ENCODE measurements at places on chromosomes 1 and 21.

DNA sequence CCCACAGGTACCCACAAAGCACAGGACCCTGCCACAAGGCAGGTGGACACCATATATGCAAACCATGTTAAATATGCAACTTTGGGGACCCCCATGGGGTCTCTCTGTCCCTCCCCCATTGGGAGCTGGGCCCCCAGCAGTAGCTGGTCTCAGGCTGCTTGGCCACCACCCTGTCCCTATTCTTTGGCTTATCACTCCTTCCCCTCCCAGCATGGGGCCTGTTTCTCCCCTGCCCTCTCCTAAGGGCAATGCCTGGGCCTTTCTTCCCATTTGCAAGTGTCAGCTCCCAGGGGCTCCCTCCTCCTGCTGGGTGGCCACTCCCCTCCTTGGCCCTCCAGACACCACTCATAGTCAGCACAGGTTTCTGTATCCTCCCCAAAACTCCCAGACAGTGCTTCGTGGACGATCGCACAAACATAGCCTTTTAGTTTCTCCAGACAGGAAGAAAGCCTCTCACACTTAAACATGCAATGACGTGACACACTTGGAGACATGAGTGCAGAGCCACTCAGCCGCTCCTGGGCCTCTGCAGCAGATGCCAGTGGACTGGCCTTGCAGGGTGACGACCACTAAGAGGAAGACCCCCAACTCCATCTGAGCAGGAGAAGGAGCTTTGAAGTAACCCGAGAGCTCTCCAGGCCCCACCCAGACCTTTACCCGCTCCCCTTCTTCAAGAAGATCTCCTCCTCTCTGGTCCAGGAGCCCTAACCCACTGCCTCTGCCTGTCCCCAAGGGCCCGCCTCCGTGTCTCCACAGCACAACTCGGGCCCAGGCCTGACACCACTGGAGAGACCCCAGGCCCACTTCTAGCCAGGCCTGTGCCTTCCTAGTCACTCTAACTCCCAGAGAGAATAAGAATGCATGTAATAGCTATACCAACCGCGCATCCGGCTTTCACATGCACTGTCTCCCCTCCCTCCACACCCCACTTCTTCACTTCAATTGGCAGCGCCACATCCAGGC is 22.9 kb downstream of the CITED4 start:
- DNase-seq, result no peak

DNA sequence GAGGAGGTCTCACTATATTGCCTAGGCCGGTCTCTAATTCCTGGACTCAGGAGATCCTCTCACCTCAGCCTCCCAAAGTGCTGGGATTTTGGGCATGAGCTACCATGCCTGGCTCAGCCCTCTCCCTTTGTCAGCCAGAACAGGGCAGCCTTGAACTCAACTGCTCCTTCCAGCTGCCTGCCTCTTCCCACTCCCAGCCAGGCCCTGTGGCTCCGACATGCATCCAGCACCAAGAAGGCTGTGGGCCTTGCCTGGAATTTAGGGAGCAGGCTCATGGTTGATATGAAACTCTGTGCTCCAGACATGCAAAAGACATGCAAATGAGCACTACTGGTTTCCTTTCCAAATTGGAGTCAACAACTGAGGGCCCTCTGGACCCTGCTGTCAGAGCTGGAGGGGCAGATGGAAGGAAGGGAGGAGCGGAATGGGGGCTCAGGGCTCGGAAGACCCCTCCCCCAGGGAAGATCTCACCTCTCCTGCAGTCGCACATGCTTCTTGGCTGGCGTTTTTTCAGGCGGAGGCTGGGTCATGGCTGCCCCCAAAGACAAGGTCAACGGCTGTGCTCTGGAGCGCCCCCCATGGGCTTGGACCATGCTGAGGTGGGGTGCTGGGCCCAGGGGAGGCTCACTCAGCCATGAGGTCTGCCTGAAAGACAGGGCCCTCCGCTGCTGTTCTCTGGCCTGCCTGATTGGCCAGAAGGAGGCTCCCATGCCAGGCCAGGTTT is 1.4 kb downstream of the PTPN7 start:
- DNase-seq, result no peak

DNA sequence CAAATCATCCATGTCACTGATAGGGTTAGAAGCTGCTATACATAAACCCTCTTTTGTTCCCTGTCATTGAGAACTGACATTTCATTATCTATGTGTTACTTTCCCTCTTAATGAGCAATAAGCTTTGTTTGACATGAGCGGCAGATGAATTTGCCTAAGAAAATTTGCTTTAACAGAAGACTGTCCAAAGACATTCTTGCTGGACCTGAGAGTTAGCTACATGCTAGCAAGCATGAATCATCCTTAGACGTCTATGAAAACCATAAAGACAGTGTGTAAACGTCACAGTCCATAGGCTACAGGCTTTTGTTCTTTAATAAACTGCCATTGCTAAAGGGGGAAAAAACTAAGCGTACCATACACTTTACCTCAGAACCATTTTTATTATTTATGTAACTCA is 73.1 kb downstream of the TNFSF4 start:
- no peak for DNase-seq

DNA sequence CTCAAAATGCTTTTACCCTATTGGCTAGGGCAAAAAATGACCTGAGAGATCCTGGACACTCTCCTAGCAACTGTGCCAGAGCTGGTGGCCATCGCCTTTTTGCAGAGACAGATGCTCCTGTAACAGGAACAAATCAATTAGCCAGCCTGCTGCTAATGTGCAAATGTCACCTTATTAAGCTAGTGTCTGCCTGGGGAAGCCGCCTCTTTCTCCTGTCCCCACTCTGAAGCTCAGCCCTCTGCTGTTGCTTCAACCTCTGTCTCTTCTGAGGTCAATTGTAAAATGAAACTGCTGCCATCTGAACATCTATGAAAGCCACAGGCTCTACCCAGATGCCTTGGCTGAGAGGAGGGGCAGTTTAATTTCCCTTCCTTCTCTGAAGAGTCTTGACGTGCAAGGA is 85.5 kb upstream of the CACNA1E start:
- no peak for DNase-seq

- DNase-seq, result no peak
Measured at GRCh38 chr1:174204697-174205308, 45.5 kb downstream of the RABGAP1L start.

GRCh38 chr1:152768847-152769533 is 6.0 kb upstream of the LCE1F start:
- DNase-seq, result no peak

DNA sequence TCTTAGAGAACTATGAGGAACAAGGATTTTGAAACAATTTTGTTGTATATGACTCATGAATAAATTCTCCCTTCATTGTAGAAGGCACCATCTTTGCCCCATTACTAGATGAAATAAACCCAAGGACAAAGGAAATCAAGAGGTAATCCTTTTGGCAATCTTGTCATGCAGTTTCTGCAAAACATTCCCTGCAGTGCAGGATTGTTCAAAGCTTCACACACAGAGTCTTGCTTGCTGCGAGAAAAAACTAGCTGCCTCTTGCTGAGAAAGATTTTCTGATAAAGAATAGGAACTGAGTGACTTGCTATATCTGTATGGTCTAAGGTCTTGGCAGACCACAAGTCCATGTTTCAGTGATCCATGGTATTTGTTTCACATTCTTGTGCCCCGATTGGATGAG is 657.4 kb upstream of the ADGRL4 start:
- DNase-seq, result no peak

DNA sequence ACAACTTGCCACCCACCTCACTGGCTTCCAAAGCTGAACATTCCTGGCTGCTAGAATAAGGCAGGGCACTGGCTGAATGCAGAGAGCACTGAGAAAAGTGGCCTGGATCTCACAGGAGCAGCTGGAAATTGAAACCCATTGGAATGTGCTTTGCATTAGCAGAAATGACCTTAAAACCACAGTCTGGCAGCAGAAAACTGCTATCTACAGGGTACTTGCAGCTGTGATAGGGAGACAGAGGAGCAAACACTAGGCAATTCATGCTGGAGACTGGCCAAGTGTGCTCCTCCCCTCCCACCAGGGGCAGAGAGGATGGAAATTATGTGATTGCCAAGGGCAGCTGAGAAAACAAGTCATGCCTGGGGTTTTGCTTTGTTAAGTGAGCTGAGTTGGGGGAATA is 47.2 kb downstream of the HSD3B1 start:
- DNase-seq, result no peak

GRCh38 chr1:14571810-14572767 is 26.4 kb upstream of the KAZN start:
- no peak for DNase-seq

GRCh38 chr21:28496517-28496916 is 496.2 kb downstream of the LTN1 start:
- no peak for DNase-seq

- no peak for DNase-seq
Measured at GRCh38 chr1:170967042-170967910, 31.9 kb downstream of the MROH9 start.

DNA sequence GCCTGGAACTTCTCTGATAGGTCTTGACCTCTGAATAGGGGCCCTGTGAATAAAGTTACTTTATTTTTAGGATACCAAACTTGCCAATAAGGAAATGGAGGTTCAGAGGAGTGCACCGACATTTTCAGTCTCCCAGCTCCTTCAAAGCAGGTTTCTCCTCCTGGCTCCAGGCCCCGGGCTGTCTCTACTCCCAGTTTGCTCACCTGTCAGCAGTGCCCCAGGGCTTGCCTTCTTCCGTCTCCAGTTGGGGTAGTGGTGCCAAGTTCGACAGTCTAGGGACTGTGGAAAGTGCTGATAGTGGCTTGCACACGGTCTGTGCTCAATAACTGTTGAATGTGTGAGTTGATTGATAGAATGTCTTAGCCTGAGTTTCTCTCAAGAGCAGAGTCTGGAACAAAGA is 149.2 kb downstream of the ACTL8 start:
- no peak for DNase-seq

GRCh38 chr1:217921126-217921904 is 290.2 kb downstream of the SPATA17 start:
- no peak for DNase-seq

- no peak for DNase-seq
Measured at GRCh38 chr1:112840631-112841624, 115.1 kb downstream of the SLC16A1 start.

GRCh38 chr1:93712741-93713140 is 31.1 kb upstream of the BCAR3 start:
- no peak for DNase-seq

DNA sequence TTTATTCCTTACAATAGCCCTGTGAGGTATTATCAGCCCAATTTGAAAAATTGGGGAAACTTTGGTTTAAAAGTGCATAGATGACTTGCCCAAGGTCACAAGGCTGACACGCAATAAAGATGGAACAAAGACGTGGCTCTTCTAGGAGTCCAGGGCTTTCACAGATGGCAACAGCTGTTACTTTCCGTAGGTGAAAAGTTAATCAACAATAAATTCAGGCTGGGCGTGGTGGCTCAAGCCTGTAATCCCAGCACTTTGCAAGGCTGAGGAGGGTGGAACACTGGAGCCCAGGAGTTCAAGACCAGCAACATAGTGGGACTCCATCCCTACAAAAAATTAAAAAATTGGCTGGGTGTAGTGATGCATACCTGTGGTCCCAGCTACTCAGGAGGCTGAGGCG is 87.8 kb upstream of the ATF3 start:
- DNase-seq, result no peak

DNA sequence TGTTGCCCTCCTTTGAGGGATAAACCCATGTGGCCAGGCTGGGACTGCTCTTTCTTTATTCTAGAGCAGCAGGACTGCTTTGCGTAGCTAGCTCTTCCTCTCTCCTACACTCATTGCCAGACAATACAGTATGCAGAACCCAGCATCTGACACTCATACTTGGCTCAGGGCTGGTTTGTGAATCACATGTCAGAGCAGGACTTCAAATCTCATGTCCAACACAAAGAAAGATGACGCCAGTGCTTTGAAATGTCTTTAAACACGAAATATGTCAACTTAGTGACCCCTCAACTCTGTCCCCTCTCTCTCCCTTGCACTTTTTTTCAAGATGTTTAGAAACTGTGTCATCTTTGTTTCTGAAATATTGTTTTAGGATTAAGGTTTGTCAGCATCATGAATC is 135.0 kb downstream of the TGFB2 start:
- no peak for DNase-seq

GRCh38 chr1:18347559-18347958 is 133.2 kb upstream of the KLHDC7A start:
- no peak for DNase-seq

DNA sequence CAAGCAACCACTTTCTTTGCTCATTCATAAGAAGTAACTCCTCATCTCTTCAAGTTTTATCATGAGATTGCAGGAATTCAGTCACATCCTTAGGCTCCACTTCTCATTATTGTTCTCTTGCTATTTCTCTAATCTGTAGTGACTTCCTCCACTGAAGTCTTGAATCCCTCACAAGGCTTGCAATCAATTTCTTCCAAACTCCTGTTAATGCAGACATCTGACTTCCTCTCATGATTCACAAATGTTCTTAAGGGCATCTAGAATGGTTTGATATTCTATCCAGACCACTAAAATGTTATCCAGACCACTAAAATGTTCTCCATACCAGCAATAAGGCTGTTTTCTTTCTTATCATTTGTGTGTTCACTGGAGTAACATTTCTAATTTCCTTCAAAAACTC is 528.1 kb downstream of the DPYD start:
- no peak for DNase-seq

- no peak for DNase-seq
Measured at GRCh38 chr21:29704719-29705118, 235.1 kb downstream of the GRIK1 start.

GRCh38 chr1:212926372-212926771 is 24.0 kb upstream of the VASH2 start:
- no peak for DNase-seq

GRCh38 chr1:203287109-203287893 is 18.0 kb upstream of the BTG2 start:
- peak; percentile 57 for DNase-seq

GRCh38 chr1:175935166-175935565 is 191.8 kb upstream of the TNR start:
- DNase-seq, result no peak

DNA sequence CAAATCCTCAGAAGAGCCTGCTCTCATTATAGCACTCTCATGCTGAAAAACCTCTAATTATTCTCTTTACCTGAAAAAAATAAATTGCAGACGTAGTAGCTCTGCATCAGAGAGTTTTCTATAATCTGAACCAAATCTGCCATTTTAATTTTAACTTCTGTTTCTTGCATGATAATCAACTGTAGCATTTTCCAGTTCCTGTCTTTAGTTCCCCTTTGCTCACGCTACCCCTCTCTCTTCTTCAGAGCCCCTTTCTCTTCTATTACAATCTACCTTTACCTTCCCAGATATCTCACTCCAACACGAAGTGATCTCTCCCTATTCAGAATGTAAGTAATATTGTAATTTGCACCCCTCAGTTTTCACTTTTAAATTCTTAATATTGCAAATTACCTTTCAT is 31.4 kb downstream of the FMO1 start:
- no peak for DNase-seq

GRCh38 chr1:156608981-156609380 is 7.7 kb upstream of the GPATCH4 start:
- DNase-seq, result peak; percentile 35

DNA sequence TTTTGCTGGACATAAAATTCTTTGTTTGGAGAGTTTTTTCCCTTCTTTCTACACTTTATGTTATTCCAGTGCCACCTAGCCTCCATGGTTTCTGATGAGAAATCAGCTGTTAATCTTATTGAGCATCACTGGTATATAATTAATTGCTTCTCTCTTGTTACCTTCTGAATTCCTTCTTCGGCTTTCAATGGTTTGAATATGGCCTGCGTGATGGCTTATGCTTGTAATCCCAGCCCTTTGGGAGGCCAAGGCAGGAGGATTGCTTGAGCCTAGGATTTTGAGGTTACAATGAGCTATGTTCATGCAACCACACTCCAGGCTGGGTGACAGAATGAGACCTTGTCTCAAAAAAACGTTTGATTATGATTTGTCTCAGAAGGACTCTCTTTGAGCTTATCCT is 13.0 kb upstream of the CNIH4 start:
- no peak for DNase-seq

- DNase-seq, result no peak
Measured at GRCh38 chr1:233261206-233261605, 34.3 kb downstream of the PCNX2 start.
